ENCODE measurements at places on chromosomes 16 and 17.

DNA sequence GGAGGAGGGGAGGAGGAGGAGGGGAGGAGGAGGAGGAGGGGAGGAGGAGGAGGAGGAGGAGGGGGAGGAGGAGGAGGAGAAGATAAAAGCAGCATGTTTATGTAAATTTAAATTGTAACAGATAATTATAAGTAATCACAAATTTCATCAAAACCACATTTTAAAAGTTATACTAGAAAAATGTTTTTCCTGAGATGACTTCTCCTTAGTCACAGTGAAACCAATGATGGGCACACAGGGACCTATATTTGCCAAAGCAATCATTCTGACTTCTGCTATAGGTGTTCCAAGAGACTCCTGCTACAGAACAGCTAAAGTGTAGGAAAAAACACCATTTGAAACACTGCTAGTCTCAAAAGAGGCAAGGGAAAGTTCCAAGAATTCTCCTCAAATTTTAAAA, 66.4 kb downstream of the CEP95 start:
- peak; percentile 32 for DNase-seq

- no peak for DNase-seq
Observed at GRCh38 chr16:4081047-4081446, 35.2 kb downstream of the ADCY9 start.

DNA sequence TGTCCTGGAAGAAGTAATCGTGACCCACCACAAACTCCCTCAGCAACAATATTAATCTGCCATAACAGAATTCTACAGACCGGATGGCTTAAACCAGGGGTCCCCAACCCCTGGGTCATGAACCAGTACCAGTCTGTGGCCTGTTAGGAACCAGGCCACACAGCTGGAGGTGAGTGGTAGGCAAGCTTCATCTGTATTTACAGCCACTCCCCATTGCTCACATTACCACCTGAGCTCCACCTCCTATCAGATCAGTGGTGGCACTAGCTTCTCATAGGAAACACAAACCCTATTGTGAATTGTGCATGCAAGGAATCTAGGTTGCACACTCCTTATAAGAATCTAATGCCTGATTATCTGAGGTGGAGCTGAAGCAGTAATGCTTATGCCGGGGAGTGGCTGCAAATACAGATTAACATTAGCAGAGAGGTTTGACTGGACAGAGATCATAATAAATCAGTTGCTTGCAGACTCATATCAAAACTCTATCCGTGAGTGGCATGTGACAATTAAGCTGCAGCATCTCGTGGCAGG, 74.5 kb downstream of the NOG start:
- no peak for DNase-seq

- DNase-seq: no peak
Observed at GRCh38 chr17:28889996-28890395, 7.5 kb downstream of the FLOT2 start.

GRCh38 chr17:62099532-62099931, 34.5 kb upstream of the MED13 start:
- no peak for DNase-seq

GRCh38 chr17:3986270-3986938, 22.2 kb upstream of the ATP2A3 start:
- no peak for DNase-seq

DNA sequence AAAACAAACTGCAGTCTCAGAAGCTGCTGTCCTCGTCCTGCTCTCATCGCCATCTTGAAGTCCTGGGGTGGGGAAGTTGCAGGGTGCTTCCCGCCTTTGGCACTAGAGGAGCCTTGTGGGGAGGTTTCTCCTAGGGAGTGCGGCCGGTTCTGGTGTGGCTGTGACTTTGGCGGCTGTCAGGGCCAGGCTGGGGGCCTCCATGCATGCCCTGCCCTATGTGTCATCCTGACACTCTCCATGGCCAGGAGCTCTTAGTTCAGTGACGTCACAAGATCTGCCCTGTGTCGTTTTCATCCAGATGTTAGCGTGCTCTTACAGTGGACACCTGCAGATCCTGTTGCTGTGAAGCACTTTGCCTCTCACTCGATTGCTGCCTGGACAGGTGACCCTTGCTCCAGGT, 49.6 kb downstream of the PLD6 start:
- no peak for DNase-seq

DNA sequence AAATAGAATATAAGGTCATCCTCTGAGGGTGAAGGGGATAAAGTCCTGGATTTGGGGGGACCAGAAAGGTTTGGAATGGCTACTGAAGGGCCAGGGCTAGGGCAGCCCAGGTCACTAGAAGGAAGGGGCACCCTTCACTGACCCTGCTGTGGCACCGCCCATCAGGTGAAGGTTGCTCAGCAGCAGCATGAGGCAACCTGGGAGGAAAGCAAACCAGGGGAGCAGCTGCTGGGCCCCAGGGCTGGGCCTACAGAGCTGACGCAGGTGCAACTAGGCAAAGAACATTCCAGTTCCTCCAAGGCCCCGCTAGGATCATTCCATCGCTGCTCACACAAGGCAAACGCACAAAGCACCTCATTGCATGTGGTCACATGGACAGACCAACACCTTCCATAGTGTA, 3.4 kb upstream of the HSBP1 start:
- no peak for DNase-seq

GRCh38 chr17:11151818-11152425, 89.1 kb upstream of the SHISA6 start:
- DNase-seq: no peak

DNA sequence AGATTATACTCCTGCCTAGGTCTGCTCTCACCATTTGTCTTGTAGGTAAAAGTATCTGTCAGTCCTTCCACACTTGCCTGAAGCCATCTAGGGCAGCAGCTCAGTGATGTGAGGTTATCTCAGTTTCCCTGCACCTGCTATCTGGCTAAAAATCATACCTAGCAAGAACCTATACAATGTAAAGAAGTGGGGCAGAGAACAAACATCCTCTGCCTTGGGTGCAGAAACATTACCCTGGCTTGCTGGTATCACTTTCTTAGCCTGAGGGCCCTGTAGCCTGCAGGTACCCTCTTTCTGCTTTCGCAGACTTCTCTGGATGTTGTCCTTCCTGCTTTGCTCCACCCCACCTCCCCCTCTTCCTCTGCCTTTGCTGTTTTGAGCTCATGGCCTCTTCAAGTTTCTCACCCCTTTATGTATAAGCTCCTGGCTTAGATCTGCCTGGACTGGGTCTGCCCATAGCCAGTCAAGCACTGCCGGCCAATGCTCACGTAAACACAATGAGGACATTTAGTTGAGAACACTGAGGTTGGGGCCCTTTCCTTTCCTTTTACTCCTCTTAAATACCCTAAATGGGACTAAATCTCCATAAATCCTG, 8.7 kb upstream of the SDK2 start:
- no peak for DNase-seq

DNA sequence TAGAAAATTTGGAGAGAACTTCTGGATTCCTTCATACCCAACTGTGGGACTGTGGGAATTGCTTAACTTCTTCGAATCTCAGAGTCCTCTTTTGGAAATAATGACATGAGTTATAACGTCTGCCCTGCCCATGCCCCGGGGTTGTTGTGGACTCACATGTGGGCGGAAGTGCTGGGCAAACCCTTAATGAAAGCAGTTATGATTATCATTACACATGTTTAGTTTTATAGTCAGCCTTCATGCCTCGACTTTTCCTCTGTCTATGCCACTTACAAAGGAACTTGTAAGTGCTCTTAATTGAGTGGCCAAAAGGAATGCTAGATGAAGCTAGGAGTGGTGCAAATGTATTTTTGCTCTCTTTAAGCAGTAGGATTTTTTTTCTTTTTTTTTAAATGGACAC, 3.9 kb downstream of the KRT27 start:
- DNase-seq: no peak

DNA sequence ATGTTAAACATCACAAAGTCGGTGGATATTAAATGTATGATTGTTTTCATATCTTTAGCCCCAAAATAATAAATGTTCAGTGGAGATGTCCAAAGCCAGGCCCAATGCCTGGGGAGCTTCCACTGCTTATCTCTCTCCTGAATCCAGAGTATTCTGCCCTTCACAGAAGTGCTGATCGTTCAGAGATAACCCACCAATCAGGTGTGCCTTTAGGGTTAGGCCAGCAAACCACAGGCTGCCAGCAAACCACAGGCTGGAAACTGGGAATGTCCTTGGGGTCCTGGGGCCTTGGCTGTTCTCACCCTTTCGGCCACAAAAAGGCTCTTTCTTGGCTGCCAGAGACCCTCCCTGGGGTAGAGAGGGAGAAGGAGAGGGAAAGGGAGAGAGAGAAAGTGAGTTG, 33.9 kb downstream of the NXN start:
- DNase-seq: no peak

GRCh38 chr16:12750554-12750918, 53.2 kb downstream of the CPPED1 start:
- DNase-seq: no peak

DNA sequence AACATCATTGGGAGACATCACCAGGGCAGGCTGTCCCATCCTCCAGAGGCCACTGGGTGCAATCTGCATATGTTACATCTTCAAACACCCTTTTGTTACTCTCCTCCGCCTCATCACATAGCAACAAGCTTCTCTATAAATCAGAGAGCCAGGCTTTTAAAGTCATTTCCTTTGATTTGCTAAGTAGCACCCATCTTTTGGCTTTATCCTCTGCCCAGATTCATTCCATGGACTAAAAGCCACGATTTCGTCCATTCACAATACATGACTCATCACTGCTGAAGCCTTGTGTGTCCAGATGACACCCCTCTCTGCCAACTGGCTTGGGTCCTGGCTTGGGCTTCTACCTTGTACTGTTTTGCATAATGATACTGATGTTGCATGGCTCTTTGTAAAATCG, 2.0 kb upstream of the KRT38 start:
- peak; percentile 71 for DNase-seq

DNA sequence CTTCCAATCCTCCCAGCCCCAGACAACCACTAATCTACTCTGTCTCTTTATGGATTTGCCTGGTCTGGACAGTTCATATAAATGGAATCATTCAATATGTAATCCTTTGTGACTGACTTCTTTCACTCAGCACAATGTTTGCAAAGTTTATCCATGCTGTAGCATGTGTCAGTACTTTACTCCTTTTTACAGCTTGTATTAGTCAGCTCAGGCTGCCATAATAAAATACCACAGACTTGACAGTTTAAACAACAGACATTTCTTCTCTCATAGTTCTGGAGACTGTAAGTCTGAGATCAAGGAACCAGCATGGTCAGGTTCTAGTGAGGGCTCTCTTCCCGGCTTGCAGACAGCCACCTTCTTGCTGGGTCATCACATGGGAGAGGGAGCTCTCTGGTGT, 41.3 kb downstream of the GPRC5B start:
- DNase-seq: peak; percentile 7

DNA sequence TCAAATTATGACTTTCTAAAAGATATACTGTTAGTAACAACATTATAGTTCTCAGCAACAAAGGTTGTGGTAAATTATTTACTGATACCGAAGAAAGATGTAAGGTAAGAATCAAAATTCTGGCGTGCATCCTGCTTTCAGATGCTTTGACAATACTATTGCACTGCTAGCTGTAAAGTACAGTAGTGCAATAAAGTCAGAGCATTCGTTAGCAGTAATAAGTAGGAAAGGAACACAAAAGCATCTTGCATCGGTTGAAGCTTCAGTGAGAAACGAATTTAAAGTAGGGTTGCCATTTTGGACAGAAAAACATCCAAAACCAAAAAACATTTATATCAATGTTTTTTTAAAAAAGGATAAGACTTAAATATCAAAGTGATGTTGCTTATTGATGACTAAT, 4.0 kb downstream of the SKA2 start:
- DNase-seq: no peak

GRCh38 chr16:73063854-73064211, 15.9 kb upstream of the ZFHX3 start:
- no peak for DNase-seq

DNA sequence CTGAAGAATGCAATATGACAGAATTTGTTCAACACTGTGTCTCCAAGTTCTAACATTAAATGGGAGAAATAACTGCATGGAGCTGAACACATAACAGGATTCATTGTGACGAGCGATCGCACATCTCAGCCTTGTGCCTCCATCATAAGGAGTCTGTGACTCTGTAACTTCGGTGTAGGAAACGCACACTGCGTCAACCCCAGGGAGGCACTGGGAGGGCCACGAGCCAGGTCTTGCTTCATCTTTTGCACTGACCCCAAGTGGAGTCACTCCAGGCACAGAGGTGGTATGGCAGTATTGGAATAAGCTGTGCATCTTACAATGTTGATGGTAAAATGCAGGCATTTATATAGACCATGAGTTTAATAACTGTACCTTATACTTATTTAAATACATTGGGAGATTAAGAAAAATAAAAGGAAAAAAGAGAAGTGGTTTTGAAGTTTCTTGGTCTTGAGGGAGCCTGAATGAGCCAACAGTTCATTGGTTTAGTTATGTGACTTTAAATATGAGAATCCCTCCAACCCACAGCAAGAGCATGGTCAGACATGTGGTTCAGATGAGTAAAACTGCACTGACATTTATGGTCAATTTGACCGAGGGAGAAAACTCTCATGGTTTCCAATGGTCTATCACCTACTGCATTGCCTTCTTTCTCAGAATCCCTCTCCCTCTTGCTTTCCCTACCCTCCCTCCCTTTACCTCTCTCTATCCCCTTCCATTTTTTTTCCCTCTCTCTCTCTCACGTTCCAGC, 5.7 kb upstream of the PMP22 start:
- DNase-seq: no peak

GRCh38 chr17:51017270-51017669, 103.4 kb downstream of the SPAG9 start:
- DNase-seq: no peak

GRCh38 chr17:65155622-65156021, 18.5 kb downstream of the RGS9 start:
- no peak for DNase-seq

DNA sequence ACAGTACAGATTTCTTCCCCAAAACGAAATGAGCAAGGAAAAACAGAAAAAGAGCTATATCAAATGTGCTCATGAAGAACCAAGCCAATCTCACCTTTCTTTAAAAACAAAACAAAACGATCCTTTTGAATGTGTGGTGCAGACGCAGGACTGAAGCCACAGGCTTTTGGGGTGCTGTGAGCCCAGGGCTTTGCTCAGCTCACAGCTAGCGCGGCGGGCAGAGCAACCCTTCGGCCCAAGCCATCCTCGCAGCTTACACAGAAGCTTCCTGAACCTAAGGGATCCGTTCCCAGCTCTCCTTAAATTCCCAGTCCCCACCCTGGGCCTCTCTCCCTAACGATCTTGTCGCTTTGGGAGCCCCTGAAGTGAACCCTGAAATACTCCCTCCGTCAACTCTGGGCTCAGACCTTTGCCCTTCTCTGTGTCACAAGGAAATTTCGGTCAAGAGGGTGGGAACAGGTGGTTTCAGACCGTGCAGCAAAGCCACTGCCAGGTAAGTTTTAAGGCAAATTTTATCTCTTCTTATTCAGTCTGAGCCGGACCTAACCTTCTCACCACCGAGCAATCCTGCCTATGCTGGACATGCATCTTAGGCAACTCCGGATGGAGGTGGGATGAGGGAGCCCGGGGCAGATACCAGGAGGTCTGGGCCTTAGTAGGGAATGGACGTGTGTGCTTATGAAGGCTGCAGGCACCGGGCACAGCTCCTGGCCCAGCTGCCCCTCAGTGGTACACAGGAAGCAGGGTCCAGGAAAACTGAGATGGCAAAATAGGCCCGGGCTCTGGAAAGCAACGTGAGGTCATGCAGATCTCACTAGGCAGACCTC, 52.0 kb downstream of the COTL1 start:
- DNase-seq: no peak

- DNase-seq: peak; percentile 80
Observed at GRCh38 chr17:68033636-68034451, 1.7 kb upstream of the KPNA2 start.

GRCh38 chr17:53819956-53820355, 2.8 kb upstream of the KIF2B start:
- DNase-seq: no peak

Measured in fibroblast of skin of back (primary cell).